Activated CD4-positive, alpha-beta memory T cell treated with anti-CD3 and anti-CD28 coated beads, Interleukin-2, amount 10 ng/mL, durations not matched to agents 7 days and 5 days (primary cell): ENCODE measurements at places on chromosomes 2 and 18. TPM values are rescaled to one million over a fixed set of nuclear protein-coding genes. Genes with fewer than 3 reads are reported as not detected.

- no peaks in the 10 kb centered on the region for H3K36me3 ChIP-seq
- DNase-seq: no peak
- no peak overlapping the region for H3K27ac ChIP-seq
- H3K4me3 ChIP-seq: no peak overlapping the region
- no peaks in the 10 kb centered on the region for H3K27me3 ChIP-seq
- H3K4me1 ChIP-seq: no peaks in the 10 kb centered on the region
These were observed 488.8 kb downstream of the PID1 start for GRCh38 chr2:228782281-228782680.

DNA sequence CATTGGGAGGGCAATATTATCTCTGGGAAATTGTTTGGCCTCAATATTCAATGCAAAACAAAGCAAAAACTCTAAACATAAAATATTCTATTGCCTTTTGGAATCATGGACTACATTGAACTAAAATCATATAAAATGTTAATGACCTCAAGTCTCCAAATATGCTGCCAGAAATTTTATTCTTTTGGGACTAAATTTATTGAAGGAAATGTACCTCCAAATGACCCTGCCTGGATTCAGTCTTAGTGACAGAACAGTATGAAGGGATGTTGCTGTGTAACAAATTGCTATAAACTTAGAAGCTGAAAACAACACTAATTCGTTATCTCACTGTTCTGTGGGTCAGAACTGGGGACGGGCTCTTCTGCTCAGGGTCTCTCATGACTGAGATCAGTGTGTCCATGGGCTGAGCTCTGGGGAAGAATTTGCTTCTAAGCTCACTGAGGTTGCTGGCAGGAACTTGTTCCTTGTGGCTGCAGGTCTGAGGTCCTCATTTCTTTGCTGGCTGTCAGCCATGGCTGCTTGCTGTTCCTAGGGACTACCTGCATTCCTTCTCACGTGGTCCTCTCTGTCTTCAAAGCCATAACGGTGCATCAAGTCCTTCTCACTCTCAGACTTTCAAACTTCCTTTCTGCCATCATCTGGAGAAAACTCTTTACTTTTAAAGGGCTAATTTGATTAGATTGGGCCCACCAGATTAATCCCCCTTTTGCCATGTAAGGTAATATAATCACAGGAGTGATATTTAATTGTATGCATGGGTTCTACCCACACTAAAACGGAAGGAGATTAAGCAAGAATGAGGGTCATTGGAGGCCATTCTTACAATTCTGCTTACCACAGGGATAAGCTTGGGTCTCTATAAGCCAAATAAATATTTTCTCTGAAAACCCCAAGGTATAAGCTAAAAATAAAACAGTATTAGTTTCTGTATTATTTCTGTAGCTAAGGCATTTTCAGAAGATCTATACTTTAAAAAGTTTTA, 149.0 kb downstream of the ADCYAP1 start:
- no peaks in the 10 kb centered on the region for H3K27me3 ChIP-seq
- H3K4me1 ChIP-seq: no peaks in the 10 kb centered on the region
- H3K27ac ChIP-seq: no peak overlapping the region
- no peaks in the 10 kb centered on the region for H3K36me3 ChIP-seq
- no peak for DNase-seq

- H3K36me3 ChIP-seq: no peaks in the 10 kb centered on the region
- peak; percentile 51 for DNase-seq
- no peak overlapping the region for H3K27ac ChIP-seq
- H3K4me3 ChIP-seq: no peak overlapping the region
- H3K27me3 ChIP-seq: peaks cover 11% of the 10 kb centered on the region
These were observed 157.5 kb upstream of the SESTD1 start for GRCh38 chr2:179422037-179422643.

GRCh38 chr2:15556311-15556930, 4.7 kb downstream of the NBAS start:
- DNase-seq: no peak
- H3K4me1 ChIP-seq: peaks cover 28% of the 10 kb centered on the region
- H3K4me3 ChIP-seq: no peak overlapping the region
- H3K27ac ChIP-seq: no peak overlapping the region
- no peaks in the 10 kb centered on the region for H3K27me3 ChIP-seq

Gene ABCB11
- not detected for total RNA-seq
